Left colon (tissue), 2 donors: ENCODE measurements at places on chromosomes 7 and 10. TPM values are rescaled to one million over a fixed set of nuclear protein-coding genes. Genes with fewer than 3 reads are reported as not detected.

- peak; percentile 19 for DNase-seq
These were observed 8.6 kb downstream of the BTBD16 start for GRCh38 chr10:122279725-122280141.

GRCh38 chr10:82399850-82400249 is 524.9 kb downstream of the NRG3 start:
- no peak for DNase-seq

DNA sequence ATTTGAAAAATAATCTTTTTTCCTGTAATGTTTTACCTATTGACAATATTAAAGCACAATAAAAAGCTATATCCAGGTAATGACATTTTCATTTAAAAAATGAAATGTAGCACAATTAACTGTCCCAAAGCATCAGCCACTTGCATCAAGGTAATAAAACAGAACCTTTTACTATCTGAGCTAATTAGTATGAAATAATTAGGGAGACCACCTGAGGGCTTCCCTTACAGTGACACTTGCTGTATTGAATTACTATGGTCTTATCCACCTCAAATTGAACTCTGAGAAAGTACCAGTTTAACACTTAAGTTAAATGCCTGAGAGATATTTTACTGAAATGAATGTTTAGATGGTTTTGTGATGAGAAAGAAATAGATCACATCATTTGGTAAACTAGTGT is 119.4 kb upstream of the DKK1 start:
- DNase-seq, result no peak

DNA sequence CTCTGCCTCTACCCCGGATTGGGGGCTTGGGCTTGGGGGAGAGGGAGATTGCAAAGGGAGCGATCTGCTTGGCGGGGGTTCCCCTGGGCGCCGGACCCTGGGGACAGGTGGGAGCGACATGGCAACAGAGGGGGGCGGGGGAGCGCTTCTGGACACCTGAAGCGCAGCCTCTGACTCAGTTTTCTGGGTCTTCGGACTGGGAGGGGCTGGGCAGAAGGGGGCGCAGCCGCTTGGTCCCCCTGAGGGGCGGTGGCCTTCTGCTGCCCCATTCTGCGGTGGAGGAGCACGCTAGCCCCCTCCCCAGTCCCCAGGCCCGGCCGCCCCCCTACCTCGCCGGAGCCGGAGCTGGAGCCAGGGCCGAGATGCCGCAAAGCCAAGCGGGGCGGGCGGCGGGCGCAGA is 380 bp downstream of the NAT16 start:
- DNase-seq, result no peak

DNA sequence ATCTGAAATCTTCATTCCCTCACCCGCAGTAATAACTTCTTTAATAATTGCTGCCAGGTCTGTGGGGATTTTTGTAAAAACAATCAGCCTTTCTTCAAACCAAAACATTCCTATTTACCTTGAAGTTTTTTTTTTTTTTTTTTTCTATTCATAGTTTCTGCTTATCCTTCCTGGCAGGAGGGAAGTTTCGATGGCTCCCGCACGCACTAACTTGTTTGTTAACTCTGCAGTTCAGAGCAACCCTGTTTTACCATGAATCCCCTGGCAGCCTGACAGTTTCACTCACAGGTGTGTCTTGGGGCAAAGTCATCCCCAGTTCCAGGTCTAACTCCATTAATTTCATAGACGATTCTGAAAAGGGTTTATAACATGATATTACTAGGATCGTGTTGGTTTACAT is 149.3 kb downstream of the KLF6 start:
- peak; percentile 56 for DNase-seq

- DNase-seq, result no peak
These were observed 62.0 kb upstream of the NRBF2 start for GRCh38 chr10:63071145-63071544.

DNA sequence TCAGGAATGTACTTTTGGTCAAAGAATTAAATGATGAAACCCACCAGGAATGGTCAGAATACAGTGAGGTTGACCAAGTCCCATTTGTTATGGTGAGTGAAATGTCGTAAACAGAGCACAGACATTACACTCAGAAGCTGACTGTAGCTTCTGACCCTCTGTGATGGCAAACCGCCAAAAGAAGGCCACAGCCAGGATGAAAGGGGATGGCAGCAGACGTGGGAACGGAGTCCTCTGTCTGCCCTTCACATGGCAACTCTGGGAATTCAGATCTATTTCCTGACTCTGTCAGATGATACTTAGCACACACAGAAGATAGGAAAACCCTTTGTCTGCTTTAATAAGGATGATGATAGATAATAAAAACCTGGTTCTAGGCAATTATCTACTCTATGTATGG is 757.1 kb downstream of the SORCS3 start:
- DNase-seq, result no peak

DNA sequence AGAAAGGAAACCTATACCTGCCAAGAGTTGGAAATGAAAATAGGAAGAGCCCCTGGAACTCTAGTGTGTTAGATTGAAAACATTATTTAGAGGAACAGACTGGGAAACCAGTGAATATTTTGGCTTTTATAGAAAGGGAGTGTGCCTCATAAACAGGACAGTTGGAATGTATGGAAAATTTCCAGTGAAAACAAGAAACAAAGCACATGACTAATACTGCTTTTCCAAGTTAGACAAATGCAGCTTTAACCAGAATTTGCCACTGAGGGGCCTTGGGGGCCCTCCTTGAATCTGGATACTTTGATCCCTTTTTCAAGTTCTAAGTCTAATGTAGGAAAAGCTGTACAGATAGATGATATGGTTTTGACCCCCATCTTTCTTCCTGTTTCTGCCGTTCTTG is 21.2 kb downstream of the ITGB8 start:
- no peak for DNase-seq

GRCh38 chr10:90047243-90047729 is 345.9 kb downstream of the KIF20B start:
- no peak for DNase-seq

GRCh38 chr10:13335881-13336280 is 12.2 kb downstream of the SEPHS1 start:
- DNase-seq, result no peak

DNA sequence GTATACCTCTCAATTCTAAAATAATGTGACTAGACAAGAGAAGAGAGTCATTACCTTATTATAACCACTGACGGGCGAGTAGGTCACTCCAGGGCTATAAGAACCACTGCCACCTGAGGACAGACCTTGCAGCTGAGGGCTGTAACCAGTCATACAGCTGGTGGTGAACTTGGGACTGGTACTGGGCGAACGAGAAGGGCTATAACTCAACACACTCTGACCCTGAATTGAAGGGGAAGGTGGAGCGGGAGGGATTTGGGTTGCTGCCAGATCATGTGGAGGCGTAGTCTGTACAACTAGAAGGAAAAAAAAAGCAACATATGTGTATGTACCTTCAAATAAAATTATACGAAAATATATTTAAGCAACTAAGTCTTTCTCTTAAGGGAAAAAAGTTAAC is 3.4 kb downstream of the TMEM209 start:
- peak; percentile 80 for DNase-seq

GRCh38 chr7:94330269-94331020 is 64.2 kb upstream of the COL1A2 start:
- no peak for DNase-seq

DNA sequence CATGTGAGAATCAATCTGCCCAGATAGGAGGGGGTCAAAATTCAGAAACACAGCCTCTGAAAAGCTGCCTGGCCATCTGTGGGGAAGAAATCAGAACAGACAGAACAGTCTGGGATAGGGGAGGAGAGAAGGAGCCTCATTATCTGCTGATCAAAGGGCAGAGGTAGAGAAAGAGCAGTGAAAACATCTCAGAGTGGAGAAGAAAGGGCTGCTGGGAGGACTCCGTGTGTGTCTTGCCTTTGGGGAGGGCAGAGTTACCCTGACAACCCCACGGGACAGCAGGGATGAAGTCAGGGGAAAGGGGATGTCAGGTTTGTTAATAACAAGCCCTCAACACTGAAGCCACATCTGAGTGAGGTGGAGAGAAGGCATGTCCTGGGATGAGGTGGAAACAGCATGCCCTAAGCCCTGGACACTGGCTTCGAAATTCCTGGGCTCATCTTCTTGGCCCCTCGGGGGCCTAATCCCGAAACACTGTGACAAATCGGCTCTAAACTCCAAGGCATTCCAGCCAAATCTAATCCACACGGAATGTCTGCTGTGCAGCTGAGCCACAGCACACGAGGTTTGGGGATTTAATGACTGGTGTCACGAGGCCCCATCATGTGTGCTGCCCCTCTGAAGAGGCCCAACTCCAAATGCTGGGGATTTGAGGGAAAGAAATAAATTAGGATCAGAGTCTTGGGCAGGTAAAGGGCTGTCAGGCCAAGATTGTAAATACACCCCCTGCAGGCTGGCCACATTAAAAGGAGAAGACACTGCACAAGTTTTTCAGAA is 82.8 kb upstream of the FGFR2 start:
- no peak for DNase-seq

DNA sequence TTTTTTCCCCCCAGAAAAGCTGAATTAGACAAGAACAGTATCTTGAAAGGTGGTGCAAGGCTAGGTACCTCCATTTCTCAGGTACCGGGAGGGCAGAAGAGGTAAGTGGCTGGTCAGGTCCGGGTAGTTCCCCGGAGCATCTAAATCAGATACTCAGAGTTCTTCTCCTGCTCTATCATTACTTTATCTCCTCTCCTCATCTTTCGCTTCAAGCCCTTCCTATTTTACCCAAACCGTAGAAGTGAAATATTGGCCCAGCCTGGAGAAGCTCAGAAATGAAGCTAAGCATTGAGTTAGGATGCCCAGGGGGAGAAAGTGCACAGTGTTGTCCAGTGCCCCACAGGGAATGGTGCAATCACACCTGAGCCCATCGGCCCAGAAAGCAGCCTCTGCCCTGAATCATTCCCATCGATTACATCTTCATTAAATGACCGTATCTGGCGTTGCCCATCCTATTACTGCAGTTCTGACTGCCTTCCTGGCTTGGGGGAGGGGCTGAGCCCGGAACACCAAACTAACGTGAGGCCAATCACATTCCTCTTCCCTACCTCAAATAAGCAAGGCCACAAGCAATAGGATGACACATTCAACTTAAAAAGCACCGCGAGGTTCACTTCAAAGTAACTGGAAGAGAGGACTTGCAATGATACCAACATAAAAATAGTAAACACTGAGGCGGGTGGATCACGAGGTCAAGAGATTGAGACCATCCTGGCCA is 116.5 kb downstream of the PRPF18 start:
- DNase-seq, result no peak

DNA sequence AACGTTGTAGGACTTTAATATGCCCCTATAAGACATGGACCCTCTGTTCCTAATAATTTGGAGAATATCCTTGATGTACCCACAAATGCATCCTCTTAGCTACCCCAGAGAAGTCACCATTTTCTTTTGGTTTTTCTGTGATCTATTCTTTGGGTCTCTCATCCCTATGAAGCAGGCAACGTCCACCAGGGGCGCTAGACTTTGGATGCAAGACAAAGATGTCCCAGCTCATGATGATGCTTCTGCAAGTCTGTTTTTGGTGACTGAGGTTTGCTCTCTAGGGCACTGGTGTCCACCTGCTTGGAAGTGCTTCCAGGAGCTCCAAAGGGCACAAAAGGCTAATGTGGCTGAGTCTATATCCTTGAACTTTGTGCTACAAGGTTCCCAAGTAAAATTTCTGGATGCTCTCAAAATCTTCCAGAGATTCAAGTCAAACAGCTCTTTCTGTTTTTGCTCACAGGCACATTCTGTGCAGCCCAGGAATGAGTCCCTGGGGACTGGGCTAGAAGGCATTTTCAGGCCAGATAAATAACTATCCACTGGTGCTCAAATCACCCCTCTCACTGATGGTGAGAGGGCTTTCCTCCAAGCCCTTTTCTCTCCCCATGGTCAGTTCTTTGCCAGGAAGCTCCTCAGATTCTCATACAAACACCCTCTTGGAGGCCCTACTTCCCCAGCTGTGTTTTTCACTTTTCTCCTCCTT is 166.4 kb downstream of the C7orf25 start:
- no peak for DNase-seq

DNA sequence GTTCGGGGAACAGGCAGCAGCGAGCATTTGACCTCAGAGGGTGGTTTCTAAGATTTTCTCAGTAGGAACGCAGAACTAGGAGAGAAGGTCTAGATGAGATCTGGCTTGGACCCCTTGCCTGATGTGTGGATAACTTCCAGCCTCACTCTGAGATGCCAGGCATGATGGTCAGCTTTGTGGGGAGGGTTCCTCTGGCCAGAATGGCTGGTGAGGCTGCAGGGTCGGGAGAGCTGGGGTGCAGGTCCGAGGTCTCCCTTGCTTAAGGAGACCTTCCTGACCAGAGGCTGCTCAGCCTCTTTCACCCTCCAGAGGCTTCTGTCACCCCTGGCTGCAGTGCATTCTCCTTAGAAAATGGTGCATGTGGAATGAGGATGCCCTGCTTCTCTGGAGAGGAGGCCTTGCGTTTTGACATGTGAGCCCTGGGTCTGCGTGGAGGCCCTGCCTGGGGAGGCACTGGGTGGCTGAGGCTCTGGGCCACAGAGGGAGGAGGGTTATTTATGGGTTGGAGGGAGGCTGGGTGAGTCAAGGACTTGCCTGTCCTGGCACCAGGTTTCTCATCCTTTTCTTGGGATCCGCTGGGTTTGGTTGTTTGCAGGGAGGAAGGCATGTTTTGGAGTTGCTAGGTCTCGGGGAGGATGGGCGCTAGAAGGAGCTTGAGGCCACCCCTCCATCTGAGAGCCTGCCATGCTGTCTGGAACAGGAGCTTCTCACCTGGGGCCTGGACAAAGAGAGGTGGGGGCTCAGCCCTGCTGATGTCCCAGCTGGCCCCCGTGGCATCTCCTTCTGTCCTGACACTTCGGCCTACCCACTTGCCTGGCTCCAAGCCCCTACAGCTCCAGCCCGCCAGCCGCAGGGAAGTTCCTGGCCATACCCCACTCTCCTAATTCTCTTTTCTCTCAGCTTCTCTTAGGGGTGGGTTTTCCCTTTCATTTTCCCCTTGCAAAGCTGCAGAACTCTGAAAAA is 3.9 kb downstream of the FAM241B start:
- DNase-seq, result no peak

DNA sequence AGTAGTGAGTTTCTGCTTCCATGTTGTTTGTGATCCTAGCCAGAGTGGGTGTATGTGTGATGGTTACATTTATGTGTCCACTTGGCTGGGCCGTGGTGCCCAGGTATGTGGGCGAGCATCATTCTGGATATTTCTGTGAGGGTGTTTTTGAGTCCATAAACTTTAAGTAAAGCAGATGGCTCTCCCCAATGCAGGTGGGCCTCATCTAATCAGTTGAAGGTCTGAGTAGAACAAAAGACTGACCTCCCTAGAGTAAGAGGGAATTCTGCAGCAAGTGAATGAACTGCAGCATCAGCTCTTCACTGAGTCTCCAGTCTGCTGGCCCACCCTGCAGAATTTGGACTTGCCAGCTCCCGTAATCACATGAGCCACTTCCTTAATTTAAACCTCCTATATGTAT is 571.9 kb downstream of the ACTR3B start:
- DNase-seq, result no peak

- DNase-seq, result no peak
These were observed 209.5 kb downstream of the JCAD start for GRCh38 chr10:29849886-29850285.

AGR2 gene
- total RNA-seq, result 1,046 TPM

SMO gene
- 3.6 TPM for total RNA-seq

MEST gene
- total RNA-seq, result 44.3 TPM

MLXIPL gene
- total RNA-seq, result 13.2 TPM

KLF14 gene
- not detected for total RNA-seq

GDF2 gene
- not detected for total RNA-seq

GGCT gene
- total RNA-seq, result 34.8 TPM

CDK14 gene
- 5.5 TPM for total RNA-seq

CSGALNACT2 gene
- total RNA-seq, result 4.7 TPM
